Ovary (tissue), 10 donors: ENCODE measurements at places on chromosomes 5 and 9. TPM values are rescaled to one million over a fixed set of nuclear protein-coding genes. Genes with fewer than 3 reads are reported as not detected.

- DNase-seq: no peak
Observed at GRCh38 chr5:153490118-153491037, at the start of gene GRIA1. GRIA1 (plus strand) TSS chr5:153490670.

DNA sequence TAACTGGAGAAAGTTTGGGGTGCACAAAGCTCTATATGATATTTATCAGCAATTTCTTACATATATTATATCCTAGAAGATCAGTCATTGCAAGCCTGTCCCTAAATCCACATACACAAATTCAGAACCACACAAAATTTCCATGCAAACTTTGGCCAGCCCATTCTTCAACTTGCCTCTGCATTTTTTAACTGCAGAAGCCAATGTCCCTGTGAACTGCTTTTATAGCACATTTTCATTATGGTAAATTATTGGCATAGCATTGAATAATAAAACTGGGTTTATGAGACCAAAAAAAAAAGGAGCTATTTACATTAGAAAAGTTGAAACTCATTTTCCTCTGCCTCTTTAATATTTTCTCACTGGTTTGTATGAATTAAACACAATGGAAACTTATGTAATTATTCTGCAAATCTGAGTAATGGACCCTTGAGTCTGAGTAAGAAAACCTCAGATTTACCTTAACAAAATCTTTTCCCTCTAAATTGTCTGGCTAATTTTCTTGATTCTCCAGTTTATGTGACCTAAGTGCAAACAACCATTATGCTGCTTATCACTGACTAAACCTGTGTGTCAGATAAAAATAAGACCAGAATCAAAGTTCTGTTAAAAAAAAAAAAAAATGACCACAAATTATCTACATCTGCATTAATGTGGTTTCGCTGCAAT is 398.9 kb downstream of the EFNA5 start:
- no peak for DNase-seq

- peak; percentile 84 for DNase-seq
Observed at GRCh38 chr9:137067860-137068538, 2.4 kb downstream of the SAPCD2 start.

F2RL2 gene
- polyA plus RNA-seq: 0.06 TPM

GRCh38 chr9:113963696-113964494 is 87.8 kb downstream of the ZNF618 start:
- no peak for DNase-seq

IGFBPL1 gene
- 0.28 TPM for polyA plus RNA-seq

- DNase-seq: no peak
Observed at GRCh38 chr5:34495178-34495577, 160.9 kb upstream of the RAI14 start.

DNA sequence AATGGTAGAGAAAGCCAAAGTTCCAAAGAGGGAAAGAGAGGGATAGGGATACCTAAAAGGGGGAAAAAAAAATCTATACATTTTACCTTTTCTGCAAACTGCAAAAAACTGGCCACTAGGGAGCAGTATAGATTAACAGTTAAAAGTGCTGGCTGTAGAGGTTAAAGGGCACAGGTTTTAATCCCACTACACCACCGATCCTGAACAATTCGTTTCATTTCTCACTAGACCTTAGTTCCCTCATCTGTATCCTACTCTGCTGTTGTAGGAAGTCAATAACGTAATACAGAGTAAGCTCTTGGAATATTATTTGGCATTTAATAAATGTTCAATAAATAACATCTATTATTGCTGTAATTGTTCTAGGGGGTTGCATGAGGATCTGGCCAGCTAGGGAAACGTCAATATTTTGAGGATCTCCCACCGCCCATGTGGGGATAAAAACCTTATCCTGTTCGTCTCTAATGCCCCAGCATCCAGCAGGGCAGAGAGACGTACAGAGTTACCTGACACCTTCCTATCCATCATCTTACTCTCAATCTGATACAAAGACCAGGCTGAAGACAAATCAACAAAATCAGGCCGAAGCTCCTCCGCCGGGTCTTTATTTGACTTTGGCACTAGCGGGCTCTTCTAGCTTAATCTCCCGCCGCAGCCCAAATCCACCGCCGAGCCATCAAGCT is 757 bp downstream of the CDC26 start:
- no peak for DNase-seq

PCDHB10 gene
- polyA plus RNA-seq: 3.4 TPM

GRCh38 chr5:146378986-146379385 is 40.3 kb downstream of the POU4F3 start:
- DNase-seq: no peak

CENPK gene
- 1.5 TPM for polyA plus RNA-seq

PAX5 gene
- polyA plus RNA-seq: 0.02 TPM

DNA sequence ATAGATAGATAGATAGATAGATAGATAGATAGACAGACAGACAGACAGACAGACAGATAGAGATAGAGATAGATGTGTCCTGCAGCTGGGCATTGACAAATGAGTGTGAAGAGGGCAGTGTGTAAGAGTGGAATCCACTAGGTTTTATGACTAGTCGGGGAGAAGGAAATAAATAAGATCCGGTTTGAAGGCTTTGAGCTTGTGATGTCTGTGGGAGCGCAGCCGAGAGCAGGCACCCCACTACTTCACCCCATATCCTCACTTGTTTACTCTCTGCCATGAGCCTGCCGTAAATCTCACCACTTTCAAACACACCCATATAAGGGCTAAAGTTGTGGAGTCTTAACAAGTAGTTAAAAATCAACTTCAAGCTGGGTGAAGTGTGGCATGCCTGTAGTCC is 1.4 kb upstream of the SUSD1 start:
- DNase-seq: no peak

C1QTNF2 gene
- 2.6 TPM for polyA plus RNA-seq

DNA sequence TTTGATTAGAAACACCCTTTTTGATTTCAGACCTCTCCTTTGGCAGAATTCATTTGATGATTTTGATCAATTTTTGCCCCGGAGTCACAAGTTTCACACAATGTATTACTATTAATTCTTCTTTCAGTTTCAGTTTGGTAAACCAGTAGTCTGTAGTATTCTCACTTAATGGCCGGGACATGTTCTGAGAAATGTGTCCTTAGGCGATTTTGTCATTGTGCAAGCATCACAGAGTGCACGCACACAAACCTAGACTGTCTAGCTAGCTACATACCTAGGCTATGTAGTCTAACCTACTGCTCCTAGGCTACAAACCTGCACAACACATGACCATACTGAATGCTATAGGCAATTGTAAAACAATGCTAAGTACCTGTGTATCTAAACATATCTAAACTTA is 662.5 kb downstream of the IRX1 start:
- DNase-seq: no peak

SPTLC1 gene
- polyA plus RNA-seq: 77.7 TPM

- DNase-seq: no peak
Observed at GRCh38 chr5:132310141-132310834, 16.1 kb downstream of the SLC22A4 start.

DNA sequence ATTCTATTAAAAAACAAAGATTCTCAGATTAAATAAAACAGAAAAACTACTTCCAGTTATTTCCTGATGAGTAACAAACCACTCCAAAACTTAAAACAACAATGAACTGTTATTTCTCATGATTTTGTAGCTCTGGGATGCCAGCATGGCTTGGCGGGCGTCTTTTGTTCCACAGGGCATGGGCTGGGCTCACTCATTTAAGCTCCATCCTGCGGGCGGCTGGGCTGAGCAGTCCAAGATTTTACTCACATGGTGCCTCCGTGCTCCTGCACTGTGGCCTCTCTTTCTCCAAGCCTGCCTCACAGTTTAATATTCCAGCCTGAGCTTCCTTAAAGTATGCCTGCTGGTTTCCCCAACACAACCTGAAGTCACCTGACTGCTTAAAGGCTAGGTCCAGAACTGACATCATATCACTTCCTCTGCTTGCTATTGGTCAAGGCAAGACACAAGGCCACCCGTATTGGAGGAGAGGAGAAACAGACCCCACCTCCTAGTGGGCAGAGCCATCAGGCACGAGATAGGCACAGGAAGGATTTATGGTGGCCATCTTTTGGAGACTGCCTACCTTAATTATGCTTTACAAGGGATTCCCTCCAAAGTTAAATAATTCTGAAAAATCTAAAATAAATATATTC is 41.6 kb upstream of the ZBTB43 start:
- no peak for DNase-seq

- DNase-seq: no peak
Observed at GRCh38 chr9:33469891-33470290, 3.8 kb downstream of the NOL6 start.

DNA sequence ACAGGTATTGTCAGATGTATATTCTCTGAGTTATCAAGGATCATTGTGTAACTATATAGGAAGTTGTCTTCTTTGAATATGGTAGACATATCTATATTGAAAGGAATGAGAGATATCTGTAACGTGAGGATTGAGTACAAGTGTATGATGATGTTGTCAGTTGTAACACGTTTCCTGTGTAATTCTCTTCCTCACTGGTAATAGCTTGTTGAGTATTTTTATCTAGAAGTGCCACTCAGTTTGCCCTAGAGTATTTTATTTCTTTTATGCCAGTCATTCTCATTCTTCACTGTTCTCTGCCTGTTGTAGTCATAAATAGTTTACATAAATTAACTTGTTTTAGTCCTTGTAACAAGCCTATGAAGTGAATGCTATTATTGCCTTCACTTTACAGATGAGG is 172.1 kb downstream of the BAAT start:
- no peak for DNase-seq

GRCh38 chr5:172321593-172321992 is 38.0 kb upstream of the UBTD2 start:
- DNase-seq: no peak

DNA sequence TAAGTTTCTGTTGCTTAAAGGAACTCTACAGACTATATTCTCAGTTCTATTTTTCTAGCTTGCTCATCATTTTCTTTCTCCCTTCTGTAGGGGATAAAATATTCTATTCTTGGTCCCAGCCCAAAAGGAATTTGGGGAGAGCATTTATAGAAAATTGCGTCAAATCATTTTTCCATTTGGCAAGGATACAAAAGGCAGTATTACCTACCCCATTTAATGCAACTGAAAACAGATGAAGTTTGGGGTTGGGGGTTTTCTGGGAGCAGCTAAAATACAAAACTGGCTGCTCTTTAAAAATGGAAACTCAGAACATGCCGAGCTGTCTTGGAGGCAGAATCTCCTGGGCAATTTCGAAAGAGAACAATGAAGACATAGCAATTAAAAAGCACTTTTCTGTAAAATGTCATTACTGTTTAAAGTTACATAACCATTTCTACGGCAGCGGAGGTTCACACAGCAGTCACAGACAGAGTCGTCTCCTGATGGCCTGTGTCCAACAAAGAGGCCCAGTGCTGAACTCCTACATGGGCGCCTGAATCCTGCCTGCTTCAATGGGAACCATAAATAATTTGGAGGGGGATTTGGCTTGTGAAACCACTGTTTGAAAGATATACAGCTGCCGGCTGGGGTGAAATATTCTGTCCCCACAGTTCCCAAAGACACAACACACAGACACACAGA is 152.4 kb downstream of the BRINP1 start:
- peak; percentile 24 for DNase-seq

DNA sequence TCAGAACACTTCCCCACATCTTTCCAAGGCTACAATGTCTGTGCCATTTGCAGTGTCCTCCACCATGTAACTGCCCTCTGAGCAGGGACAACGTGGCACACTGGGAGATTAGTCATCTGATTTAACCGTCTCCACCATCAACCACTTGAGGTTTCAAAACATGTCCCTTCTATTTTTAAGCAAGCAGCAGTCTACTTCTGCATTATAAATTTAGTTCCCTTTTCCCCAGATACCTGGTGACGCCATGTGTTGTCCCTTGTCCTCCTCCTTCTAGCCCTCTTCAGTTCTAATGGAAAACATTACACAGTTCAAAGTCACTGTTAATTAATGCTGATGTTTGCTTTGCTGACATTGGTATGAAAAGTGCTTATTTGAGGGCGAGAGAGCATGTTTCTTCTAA is 52.8 kb downstream of the ATP10B start:
- DNase-seq: no peak

TAF11L5 gene
- polyA plus RNA-seq: not detected

DNA sequence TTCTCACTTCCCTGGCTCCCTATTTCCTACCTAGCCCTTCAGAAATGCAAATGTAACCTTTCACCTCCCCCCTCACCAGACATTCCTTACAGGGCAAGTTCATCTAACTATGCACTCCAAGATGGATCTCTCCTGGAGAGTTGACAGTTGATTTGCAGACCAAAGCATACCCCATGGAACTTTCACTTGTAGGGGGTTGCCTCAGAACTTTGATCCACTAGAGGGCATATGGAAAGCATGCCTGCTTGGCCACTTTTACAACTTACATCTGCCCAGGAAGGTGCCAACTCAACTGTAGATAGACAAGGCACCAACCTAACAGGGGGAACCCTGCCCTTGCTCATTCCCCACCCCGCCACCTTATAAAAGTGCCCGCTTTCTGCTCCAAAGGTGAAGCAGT is 187.8 kb downstream of the NXNL2 start:
- DNase-seq: no peak

BTNL3 gene
- polyA plus RNA-seq: not detected

DNA sequence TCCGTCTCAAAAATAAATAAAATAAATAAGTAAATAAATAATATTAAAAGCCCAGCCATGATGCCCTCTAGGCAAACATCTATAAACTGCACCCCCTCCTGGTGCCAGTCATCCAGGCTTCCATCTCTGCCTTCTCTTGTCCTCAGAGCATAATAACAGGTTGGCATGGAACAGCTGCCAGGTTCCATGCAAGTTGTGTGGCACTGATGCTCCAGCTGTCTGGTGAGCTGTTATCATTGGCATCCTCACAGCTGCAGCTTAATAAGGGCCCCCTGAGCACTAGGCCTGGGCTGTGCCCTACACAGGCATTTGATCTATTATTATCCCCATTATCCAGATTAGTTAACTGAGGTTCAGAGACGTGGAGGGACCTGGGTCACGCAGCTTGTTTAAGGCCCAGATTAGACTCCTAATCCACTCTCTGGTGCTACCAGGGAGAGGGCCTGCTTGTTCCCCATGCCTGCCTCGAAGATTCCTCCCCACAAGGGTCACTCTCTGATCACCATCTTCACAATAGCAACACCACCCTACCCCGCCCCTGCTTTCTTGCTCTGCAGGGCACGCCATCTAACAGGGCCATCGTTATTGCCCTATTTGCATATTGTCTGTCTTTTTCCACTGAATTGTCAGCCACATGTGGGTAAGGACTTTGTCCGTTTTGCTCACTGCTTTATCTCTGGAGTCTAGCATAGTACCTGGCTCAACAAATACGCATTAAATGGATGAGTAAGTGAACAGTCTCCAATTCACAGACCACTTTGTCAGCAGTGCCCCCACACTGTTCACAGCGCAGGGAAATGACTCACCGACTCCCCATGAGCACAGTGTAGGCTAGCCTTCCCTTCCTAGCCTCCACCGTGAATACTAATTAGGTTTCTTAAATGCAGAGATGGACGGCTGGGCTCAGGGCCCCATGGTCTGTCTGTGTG is 1.5 kb upstream of the DNM1 start:
- DNase-seq: no peak

ANXA1 gene
- polyA plus RNA-seq: 118 TPM
